NCI-H2107 (cell line): ENCODE measurements at places on chromosomes 12 and 14.
A peak's percentile ranks its signal among the peaks of the same experiment; 100 is the strongest.

DNA sequence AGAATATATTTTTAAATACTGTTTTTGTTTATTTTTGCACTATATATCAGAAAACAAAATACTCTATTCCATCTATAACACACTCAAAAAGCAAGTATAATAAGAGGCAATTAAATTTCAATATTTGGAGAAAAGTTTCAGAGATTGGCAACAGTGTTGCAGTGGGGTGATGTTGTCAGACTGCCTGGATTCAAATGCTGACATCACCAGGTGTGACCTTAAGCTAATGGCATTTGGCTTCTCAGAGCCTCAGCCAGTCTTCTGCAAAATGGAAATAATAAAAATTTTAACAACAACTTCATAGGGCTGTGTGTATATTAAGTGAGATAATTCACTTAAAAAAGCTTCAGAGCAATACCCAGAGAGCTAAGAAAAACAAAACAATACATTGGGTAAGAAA is 74.7 kb downstream of the TMTC1 start:
- no peak for DNase-seq

- DNase-seq = no peak
Measured at GRCh38 chr12:116614194-116614915, 55.2 kb downstream of the MAP1LC3B2 start.

GRCh38 chr12:26833743-26834490 is 923 bp upstream of the ITPR2 start:
- DNase-seq = no peak

GRCh38 chr14:67532998-67533753 is at the start of gene PLEKHH1:
TSS of gene PLEKHH1 (plus strand) at chr14:67533290. CDS start at chr14:67541868, 8,578 bp downstream.
- peak; percentile 75 for DNase-seq

- DNase-seq = no peak
Measured at GRCh38 chr12:106672314-106673025, 89.7 kb downstream of the RFX4 start.

DNA sequence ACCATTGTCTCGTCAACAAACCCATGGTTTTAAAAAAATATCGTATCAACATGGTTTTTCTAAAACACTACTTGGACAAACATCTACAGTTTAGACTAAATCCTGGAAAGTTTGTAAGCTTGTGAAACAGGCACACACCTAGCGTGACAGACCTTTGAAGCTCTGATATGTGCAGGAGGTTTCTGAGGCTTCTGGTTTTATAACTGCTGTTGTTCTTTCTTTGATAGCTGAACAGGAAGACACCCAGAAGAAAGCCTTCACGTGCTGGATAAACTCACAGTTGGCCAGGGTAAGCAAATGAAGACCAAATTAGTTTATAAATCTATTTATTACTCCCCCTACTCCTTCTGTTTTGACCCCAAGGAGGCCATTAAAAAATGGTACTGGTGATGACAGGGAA is 87.6 kb downstream of the SYNE2 start:
- DNase-seq = no peak

- DNase-seq = no peak
Measured at GRCh38 chr12:120965534-120966091, 12.7 kb upstream of the HNF1A start.
